ENCODE measurements at places on chromosomes 12 and 14. TPM values are rescaled to one million over a fixed set of nuclear protein-coding genes. Genes with fewer than 3 reads are reported as not detected.

The TIGAR gene
- 16.3 TPM for total RNA-seq

The RDH16 gene
- under 0.01 TPM for total RNA-seq

The RNU6-8 gene
- not detected for total RNA-seq

The OR6C2 gene
- not detected for total RNA-seq

The WIF1 gene
- not detected for total RNA-seq

The MFAP5 gene
- not detected for total RNA-seq

The SPX gene
- 0.10 TPM for total RNA-seq

The PIWIL1 gene
- total RNA-seq: not detected

The RIPK3 gene
- total RNA-seq: 4.9 TPM

The IGFBP6 gene
- 8.5 TPM for total RNA-seq

The BCAT1 gene
- 236 TPM for total RNA-seq

The TIMM9 gene
- total RNA-seq: 30.9 TPM

The USP15 gene
- 54.9 TPM for total RNA-seq

The SMIM41 gene
- total RNA-seq: 0.19 TPM

The SPTB gene
- not detected for total RNA-seq

The LACRT gene
- total RNA-seq: not detected

The LRFN5 gene
- 0.10 TPM for total RNA-seq

Data from vein endothelial cell (primary cell).